NCI-H1436 treated with DMSO at 0.1 percent for 48 hours (cell line): ENCODE measurements at places on chromosomes 13 and 19.

GRCh38 chr13:107342747-107343146, 774.8 kb upstream of the ARGLU1 start:
- no peak for DNase-seq

DNA sequence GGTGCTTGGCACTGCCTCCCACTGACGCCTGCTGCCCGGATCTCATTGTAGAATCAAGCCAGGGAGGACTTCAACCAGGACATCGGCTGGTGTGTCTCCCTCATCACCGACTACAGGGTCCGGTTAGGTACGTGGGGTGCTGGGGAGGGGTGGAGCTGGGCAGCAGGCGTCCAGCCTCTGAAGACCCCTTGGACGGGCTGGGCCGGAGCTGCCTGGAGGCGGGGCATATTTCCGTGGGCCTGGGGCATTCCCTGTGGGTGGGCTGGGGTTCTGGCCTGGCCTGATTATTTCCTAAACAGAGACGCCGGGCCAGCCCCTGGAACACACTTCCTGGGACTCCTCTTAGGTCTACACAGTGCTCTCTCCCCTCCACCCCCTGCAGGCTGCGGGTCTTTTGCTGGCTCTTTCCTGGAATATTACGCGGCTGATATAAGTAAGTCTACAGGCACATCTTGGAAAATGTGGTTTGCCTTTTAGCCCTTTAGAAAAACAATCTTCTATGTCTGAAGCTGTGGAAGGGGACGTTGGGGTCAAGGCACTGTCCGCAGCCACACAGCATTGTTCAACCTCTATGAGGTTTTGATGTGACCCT, 14.4 kb upstream of the NDUFS7 start:
- DNase-seq, result no peak

- DNase-seq, result no peak
These were observed 74.1 kb upstream of the MCF2L start for GRCh38 chr13:112894673-112895481.

DNA sequence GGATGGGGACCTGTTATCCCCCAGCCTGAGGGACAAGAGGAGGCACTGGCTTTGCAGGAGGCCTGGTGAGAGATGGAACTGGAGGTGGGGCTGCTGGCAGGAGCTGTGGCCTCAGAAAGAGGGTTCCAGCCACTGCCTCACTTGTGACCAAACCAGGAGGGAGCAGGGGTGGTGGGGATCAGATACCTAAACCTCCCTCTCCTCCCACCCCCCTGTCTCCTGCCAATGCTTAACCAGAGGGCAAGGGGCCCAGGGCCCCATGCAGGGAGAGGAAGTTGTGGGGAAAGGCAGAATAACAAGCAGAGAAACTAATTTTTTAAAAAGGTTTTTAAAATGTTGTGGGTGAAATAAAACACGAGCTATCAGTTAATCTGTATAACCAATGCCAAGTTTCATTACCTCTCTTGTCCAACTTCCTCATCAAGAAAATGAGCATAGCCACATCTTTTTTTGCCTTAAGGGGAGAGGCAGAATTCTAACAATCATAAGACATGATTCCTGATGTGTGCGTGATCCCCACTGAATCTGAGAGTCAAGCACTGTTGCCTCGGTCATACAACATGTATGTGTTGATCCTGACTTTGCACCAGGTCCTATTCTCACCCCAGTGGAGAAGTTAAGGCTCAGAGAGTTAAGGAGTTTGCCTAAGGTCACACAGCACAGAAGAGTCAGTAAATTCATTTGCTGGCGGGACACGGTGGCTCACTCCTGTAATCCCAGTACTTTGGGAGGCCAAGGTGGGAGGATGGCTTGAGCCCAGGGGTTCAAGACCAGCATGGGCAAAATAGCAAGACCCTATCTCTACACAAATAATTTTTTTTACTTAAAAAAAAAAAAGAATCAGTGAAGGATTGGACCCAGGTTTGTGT, 12.9 kb downstream of the FXYD5 start:
- no peak for DNase-seq

GRCh38 chr19:47886010-47886559, at the start of gene SULT2A1:
Gene SULT2A1 (minus strand): TSS chr19:47886315. CDS start chr19:47886257, 58 bp downstream.
- no peak for DNase-seq

- DNase-seq, result no peak
These were observed 66.9 kb upstream of the DOCK9 start for GRCh38 chr13:99044764-99045163.

DNA sequence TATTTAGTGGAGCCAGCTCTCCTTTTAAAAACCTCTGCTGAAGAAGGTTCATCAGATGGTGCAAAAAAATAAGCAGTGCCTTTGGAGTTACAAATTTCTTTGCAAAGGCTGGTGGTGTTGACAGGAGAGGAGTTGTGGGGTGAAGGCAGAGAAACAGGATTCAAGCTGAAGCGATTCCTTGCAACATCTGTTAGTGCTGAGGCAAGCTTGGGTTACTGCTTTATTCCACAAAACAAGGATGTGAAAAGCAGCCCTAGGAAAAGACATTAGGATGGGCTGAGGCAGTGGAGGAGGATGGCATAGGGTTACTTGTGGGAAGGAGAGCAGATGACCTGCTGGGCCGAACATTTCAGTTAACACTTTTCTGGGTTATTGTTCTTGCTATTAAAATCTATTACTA, 390.7 kb downstream of the DLEU7 start:
- no peak for DNase-seq

GRCh38 chr13:26811581-26811980, 51.0 kb upstream of the GPR12 start:
- DNase-seq, result no peak

DNA sequence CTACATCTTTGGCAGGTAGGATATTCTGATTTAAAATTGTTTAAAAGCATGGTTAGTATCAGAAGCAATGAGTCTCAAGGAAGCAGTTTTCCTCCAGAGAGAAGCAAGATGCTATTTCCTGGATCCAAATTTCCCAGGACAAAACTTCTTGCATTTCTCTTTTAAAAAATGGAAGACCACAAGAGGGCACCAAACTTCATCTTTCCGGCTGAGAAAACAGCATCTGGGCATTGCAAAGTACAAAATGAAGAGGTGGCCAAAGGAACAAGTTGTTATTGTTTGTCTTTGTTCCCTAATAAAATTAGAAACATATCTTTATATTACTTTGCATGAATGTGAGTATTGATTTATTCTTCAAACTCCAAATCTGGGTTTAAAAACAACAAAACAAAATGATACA, 60.0 kb upstream of the LRCH1 start:
- DNase-seq, result no peak

DNA sequence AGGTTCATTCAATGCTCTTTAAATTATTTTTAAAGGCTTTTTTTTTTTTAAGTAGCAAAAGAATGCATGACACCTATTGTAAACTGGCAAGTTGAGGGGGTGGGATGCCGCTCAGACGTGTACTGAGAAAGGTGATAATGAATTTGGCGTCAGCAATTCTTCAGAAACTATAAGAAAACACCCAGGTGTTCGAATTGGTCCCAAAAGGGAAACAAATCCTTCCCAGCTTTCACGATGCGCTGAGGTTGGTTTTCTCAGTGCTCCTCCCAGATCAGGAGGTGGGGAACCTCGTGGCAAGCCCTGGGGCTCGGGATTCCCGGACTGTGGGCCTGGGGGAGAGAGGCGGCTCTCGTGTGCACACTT, 543 bp upstream of the FAM124A start:
- no peak for DNase-seq

- no peak for DNase-seq
These were observed 475.1 kb downstream of the FOXO1 start for GRCh38 chr13:40191186-40191980.

DNA sequence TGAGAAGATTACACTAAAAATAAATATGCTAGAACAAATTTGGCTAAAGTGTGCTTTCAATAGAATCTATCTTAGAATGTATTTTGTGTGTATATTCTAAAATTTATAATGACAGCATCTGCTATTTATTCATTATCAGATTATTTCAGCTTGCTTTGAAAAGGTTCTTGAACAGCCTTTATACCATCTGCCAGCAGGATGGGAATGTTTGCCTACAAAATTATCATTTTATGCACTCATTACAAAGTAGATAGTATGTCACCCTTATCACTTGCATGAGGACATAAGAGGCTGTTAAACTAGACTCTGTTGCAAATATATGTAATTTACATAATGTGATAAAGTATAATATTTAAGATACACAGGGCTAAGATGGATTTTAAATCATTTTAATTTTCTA, 1286.9 kb upstream of the PCDH20 start:
- peak; percentile 79 for DNase-seq
